ENCODE measurements at places on chromosomes 12 and 14.

GRCh38 chr12:44246482-44247105 is 410.7 kb downstream of the TMEM117 start:
- no peaks in the 10 kb centered on the region for H3K27me3 ChIP-seq
- H3K4me1 ChIP-seq, result no peaks in the 10 kb centered on the region
- H3K36me3 ChIP-seq, result no peaks in the 10 kb centered on the region
- no peak for DNase-seq
- H3K27ac ChIP-seq, result no peak overlapping the region

DNA sequence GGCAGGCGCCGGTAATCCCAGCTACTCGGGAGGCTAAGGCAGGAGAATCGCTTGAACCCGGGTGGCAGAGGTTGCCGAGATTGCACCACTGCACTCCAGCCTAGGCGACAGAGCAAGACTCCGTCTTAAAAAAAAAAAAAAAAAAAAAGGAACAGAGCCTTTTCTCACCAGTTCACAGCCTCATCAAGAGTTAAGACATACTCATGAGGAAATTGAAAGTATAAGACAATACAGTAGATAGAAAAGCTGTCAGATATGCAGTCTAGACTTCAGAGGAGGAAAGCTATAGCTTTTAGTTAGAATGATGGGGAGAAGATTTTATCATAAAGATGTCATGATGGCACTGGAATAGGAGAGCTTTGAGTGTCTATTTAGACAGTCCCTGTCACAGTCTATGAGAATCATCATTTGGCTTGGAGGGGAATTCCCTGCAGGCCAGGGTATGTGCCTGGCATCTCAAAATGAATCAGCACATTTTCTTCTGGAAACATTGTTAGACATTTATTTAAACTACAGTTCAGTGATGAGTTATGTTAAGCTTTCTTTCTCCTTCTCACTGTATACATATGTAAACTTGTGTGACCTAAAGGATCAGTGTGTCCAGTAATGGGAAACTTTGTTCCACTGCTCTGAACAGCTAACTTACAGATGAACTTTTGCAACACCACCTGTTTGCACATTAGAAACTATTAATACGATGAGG is 2.9 kb upstream of the RAB35 start:
- H3K27ac ChIP-seq, result no peak overlapping the region
- H3K4me1 ChIP-seq, result peaks cover 26% of the 10 kb centered on the region
- no peaks in the 10 kb centered on the region for H3K27me3 ChIP-seq

DNA sequence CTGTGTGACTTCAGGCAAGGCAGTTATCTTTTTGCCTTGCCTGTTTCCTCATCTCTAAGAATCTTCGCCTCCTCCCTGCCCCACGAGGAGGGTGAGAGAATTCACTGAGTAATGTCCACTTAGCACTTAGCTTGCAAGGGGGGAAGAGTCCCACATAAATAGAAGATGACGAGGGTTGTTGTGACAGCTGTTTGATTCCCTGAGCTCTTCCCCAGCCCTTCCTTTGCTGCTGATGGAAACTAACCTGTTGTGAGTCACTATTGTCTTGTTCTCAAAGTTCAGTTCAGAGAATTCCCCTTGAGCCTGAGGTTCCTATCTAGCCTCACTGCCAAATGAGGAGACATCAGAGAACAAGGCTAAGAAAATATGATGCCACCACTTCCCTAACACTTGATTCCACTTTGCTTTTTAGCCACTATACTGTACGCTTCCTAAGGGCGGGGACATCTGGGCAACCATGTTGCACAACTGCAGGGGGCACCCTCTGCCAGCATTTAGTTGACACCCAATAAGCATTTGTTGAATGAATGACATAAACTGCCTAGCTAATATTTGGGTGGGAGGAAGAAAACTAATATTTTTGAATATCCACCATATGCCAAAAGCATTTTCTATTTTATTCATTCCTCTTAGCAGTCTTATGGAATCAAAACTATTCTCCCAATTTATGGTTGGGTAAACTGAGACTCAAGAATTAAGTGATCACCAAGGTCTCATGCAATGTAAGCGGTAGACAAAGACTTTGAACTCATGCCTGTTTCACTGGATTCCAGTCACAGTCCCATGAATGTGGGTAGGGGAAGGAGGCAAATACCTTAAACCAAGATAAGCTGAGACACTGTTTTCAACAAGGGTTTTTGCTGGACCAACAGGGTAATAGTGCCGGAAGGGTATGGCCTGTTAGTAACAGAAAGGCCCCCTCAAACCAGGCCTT is 77.6 kb downstream of the ZFP36L1 start:
- no peaks in the 10 kb centered on the region for H3K27me3 ChIP-seq
- no peak overlapping the region for H3K4me3 ChIP-seq
- H3K36me3 ChIP-seq, result no peaks in the 10 kb centered on the region
- DNase-seq, result no peak
- H3K4me1 ChIP-seq, result peaks cover 3% of the 10 kb centered on the region

DNA sequence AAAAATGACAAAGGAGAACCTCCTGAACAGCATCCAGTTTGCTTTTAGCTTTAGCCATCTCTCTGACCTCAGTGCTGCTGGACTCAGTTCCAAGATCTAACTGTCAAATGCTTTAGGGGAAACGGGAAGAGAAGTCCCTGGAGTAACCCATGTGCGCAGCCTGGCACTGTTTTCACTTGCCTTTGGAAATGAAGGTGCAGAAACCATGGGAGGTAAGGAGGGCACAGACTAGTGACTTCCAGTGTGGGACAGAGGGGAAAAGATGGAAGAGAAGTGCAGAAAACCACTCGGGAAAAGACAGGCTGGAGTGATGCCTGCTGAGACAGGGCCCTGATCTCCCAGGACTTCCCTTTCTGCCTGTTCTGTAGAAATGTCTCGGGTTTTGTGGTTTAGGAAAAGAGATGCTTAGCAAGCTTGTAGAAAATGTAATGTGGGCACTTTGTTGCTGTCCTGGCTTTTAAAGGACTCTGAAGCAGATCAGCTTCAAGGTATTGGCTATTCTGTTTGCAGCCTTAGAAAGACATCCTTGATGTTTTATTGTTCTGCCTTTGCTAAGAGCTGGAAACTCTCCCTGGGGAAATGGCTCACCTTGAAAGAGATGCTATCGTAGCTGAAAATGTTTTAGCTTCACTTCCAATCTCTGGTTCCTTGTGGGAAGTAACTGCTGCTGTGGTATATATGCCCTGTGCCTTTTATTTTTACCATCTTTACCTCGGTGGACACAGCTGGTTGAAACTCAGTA is 124.6 kb upstream of the HIF1A start:
- no peak overlapping the region for H3K27ac ChIP-seq
- DNase-seq, result no peak
- no peaks in the 10 kb centered on the region for H3K36me3 ChIP-seq
- peaks cover 56% of the 10 kb centered on the region for H3K4me1 ChIP-seq
- H3K27me3 ChIP-seq, result peaks cover 8% of the 10 kb centered on the region

DNA sequence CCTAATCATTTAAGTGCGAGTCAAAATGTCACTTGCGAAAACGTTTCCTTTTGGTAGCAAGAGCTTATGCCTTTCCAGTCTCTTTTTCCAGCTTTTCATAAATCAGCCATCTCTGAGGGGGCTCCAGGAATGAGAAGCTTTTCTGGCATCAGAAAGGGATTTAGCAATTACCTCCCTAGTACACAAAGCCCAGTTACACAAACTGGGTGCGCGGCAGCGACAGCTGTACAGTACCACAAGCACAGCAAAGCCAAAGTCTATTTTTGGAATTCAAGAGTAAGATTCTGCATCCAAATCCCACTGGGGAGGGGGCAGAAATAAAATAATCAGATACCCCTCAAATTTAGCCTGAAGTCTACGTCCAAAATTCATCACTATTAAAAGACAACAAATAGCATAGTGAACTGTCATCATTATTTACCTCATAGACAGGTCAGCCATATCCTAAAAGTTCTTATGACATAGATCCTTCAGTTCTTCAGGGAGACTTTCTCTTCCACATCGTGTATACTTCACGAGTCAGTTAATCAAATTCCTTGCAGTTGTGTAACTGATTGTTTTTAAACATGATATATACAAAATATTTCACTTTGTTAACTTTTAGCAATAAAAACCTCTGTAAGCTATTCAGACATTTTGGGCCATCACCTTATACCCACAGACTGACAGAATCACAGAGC is 150.8 kb downstream of the TTC7B start:
- peaks cover 8% of the 10 kb centered on the region for H3K4me1 ChIP-seq
- DNase-seq, result no peak
- no peaks in the 10 kb centered on the region for H3K36me3 ChIP-seq
- no peak overlapping the region for H3K4me3 ChIP-seq

GRCh38 chr14:88829685-88830302 is 5.3 kb downstream of the TTC8 start:
- no peaks in the 10 kb centered on the region for H3K36me3 ChIP-seq
- H3K27ac ChIP-seq, result no peak overlapping the region
- no peak for DNase-seq

DNA sequence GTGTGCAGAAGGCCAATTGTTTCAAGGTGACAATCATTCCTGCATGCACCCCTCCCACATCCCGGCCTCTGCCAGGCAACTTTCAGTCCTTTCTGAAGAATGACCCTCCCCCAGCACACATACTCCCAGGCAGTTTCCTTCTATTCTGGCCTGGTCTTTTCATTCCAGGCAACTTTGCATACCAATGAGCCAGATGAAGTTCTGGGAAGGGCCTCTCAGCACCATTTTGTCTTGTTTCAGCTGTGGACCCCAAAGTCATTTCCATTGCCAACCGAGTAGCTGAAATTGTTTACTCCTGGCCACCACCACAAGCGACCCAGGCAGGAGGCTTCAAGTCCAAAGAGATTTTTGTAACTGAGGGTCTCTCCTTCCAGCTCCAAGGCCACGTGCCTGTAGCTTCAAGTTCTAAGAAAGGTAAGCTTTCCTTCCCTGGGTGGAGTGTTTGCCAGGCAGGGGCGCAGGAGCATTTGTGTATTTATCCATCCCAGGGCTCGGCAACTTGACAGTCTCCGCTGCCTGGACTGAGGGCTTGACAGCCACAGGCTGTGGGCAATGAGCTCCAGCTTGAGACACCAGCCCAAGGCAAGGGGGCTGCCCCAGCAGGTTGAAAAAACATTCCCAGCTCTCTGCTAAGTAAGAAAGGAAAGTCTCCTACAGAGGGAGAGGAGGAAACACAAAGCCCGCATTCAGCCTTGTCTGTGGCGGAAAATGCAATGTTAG is 16.4 kb downstream of the BCL2L14 start:
- H3K4me1 ChIP-seq, result no peaks in the 10 kb centered on the region
- no peaks in the 10 kb centered on the region for H3K36me3 ChIP-seq
- no peaks in the 10 kb centered on the region for H3K27me3 ChIP-seq
- no peak overlapping the region for H3K27ac ChIP-seq

DNA sequence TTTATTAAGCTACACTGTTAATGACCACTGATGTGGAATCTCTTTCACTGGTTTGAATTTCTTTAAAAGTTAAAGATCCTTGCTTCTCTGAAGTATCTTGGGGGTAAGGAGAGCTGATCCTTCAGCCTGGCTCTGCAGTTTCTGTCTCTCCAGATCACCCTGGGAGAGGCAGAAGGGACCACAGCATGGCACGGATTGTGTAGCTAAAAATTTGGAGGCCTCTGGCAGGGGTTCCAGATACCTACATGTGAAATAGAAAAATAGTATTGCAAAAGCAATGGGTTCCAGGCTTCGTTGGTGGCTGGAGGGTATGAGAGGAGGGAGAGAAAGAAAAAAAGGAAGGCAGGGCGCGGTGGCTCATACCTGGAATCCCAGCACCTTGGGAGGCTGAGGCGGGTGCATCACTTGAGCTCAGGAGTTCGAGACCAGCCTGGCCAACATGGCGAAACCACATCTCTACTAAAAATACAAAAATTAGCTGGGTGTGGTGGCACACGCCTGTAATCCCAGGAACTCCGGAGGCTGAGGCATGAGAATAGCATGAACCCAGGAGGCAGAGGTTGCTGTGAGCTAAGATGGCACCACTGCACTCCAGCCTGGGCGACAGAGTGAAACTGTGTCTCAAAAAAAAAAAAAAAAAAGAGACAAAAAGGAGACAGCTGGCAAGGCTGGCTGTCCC is 3.4 kb downstream of the CHST11 start:
- H3K36me3 ChIP-seq, result no peaks in the 10 kb centered on the region
- H3K27me3 ChIP-seq, result no peaks in the 10 kb centered on the region
- DNase-seq, result no peak
- peak overlapping the region; percentile 20 for H3K27ac ChIP-seq
- peak overlapping the region; percentile 96 for H3K4me3 ChIP-seq

GRCh38 chr12:22653791-22654190 is 28.8 kb downstream of the ETNK1 start:
- H3K4me1 ChIP-seq, result peaks cover 3% of the 10 kb centered on the region
- H3K27me3 ChIP-seq, result no peaks in the 10 kb centered on the region
- no peak overlapping the region for H3K4me3 ChIP-seq
- no peak overlapping the region for H3K27ac ChIP-seq
- DNase-seq, result no peak

DNA sequence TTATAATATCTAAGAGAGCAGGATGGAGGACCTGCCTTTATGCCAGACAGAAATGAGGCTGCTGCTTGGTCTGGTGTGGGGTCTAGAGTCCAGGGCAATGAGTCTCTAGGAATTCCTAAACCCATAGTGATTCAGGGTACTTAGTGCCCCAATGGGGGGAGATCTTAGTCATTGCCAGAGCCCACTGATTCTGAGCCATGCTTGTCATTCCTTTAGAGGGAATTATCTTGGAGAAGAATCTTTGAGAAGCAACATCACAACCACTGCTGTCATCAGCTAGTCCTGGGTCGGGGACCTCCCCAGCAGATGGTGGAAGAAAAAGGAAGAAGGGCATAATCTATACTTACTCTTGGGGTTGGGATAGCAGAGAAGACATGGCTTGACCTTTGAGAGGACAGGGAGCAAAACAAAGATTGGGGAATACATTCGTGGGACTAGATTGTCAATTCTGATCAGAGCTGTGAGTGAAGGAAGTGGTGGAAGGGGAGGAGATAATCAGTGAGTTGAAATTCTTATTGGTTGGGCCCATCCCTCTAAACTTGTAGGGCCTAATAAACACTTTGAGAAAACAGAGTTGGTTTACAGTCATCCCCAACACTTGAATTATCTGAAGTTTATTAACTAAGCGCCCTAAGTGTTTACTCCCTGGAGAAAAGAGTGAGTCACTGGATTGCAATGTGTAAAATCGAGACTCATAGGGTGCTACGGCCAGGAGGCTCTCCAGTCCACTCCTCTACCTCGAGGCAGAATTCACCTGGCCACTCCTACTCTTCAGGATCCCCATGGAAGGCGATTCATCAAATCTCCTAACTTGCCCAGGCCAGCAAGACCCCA is 3.0 kb upstream of the KRT3 start:
- no peak overlapping the region for H3K4me3 ChIP-seq
- DNase-seq, result no peak
- H3K4me1 ChIP-seq, result no peaks in the 10 kb centered on the region
- no peaks in the 10 kb centered on the region for H3K27me3 ChIP-seq

GRCh38 chr12:30953951-30954751 is 27.6 kb downstream of the TSPAN11 start:
- H3K4me3 ChIP-seq, result no peak overlapping the region
- H3K4me1 ChIP-seq, result peaks cover 30% of the 10 kb centered on the region
- H3K27me3 ChIP-seq, result peaks cover 24% of the 10 kb centered on the region

- H3K27ac ChIP-seq, result no peak overlapping the region
- H3K4me3 ChIP-seq, result no peak overlapping the region
- no peaks in the 10 kb centered on the region for H3K36me3 ChIP-seq
- no peaks in the 10 kb centered on the region for H3K4me1 ChIP-seq
- no peak for DNase-seq
Measured at GRCh38 chr12:55516391-55516790, 24.2 kb downstream of the OR6C68 start.

Measured in thymus (tissue), 14 donors.